Fibroblast of skin of right biceps (primary cell): ENCODE measurements at places on chromosomes 2 and 18.
A peak's percentile ranks its signal among the peaks of the same experiment; 100 is the strongest.

- no peak for DNase-seq
Measured at GRCh38 chr2:200929334-200930249, 33.9 kb downstream of the ORC2 start.

DNA sequence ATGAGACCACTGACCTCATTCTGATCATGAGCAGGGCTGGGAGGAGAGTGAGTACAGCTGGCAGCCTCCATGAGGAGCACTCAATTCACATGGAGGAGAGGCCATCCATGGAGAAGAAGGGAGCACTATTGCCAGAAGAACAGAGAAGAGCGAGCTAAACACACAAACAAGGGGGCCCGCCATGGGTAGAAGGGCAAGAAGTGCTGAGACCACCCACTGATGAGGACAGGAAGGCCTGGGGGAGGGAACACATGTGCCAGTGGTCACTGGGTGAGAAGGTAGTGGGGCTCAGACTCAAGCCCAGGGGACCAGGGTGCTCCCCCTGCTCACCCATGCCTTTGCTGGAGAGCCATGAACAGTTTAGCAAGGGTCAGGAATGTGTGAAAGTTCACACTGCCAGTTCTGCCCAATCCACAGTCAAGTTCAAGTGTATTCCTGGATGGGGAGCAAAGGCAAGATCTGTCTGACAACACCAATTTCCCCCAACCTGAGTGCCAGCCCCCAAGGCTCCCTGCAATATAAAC, 57.7 kb downstream of the TTC32 start:
- DNase-seq: no peak

GRCh38 chr2:201128033-201128432, 12.1 kb downstream of the CFLAR start:
- no peak for DNase-seq

DNA sequence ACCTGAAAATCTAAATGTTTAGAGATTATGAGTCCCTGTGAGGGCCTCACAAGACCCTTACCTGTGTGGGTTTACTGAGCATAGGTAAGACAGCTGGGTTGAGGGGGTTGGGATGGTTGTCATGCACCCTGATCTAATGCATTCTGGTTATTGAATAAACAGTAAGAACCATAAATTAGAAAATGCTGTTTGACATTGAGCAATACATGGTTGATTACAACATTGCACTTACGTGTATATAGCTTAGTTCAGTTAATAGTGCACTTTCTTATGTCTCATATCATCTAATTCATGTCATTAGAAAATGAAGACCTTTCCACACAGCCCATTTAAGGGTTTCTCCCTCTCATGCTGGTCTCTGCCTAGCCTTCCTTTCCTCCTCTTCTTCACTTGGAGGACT, 253.5 kb upstream of the ATP5MC3 start:
- DNase-seq: no peak

GRCh38 chr2:30193104-30193681, 38.1 kb upstream of the LBH start:
- peak; percentile 34 for DNase-seq

DNA sequence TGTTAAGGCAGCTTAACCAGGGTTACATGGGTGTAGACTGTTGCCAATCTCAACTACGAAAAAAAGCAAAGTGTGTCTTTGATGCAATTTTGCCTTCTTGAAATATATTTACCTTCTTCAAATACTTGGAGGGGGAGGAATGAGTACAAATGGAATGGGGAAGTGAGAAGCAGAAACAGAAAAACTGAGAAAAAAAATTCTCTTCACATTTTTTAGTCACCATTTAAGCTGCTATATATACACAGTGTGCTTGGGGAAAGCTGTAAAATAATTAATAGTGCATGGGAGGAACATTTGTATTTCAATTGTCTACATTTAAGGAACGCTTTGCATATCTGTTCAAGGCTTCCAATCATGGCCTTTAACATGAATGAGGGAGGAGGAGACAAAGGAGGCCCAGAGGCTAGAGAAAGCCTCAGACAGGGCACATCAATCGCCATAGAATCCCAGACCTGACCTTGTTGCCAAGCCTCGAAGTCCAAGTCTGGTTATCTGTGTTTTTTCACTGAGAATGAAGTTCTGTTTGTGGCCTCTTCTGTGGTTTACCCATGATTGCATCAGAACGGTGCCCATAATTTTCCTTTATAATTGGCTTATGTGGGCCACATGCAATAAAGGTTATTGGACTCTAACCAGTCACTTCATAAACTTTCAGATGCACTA, 158.6 kb downstream of the PIK3C3 start:
- DNase-seq: peak; percentile 61

- no peak for DNase-seq
Measured at GRCh38 chr2:101653469-101653868, 44.0 kb upstream of the MAP4K4 start.
